Spinal cord (tissue), 10 donors: ENCODE measurements at places on chromosomes 6 and 20.

GRCh38 chr6:78844899-78845298 is 22.5 kb upstream of the IRAK1BP1 start:
- no peak overlapping the region for H3K4me3 ChIP-seq
- no peak overlapping the region for H3K27ac ChIP-seq
- no peaks in the 10 kb centered on the region for H3K27me3 ChIP-seq
- DNase-seq, result no peak

DNA sequence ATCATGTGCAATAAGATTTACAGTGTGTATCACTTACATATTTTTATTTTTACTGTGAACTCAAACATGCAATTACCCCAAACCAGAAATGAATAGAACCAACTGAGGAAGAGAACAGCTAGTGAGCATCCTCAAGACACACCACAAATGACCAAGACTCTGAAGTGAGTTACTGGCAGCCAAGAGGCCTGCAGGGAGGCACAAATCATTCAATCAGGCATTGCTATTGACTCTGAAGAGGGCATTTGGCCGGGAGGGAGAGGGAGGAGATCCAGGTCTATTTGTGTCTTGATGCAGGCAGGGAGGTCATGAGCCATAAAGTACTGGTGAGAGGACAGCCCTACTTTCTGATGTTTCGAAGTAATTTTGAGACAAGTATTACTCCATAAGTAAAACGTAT is 257.7 kb downstream of the BCKDHB start:
- H3K27ac ChIP-seq, result no peak overlapping the region
- H3K4me3 ChIP-seq, result no peak overlapping the region
- no peaks in the 10 kb centered on the region for H3K36me3 ChIP-seq
- no peaks in the 10 kb centered on the region for H3K4me1 ChIP-seq
- DNase-seq, result no peak
- H3K27me3 ChIP-seq, result no peaks in the 10 kb centered on the region

GRCh38 chr20:56730003-56730402 is 100.9 kb downstream of the TFAP2C start:
- no peaks in the 10 kb centered on the region for H3K27me3 ChIP-seq
- no peak overlapping the region for H3K27ac ChIP-seq
- H3K4me1 ChIP-seq, result no peaks in the 10 kb centered on the region
- DNase-seq, result no peak
- no peaks in the 10 kb centered on the region for H3K36me3 ChIP-seq

DNA sequence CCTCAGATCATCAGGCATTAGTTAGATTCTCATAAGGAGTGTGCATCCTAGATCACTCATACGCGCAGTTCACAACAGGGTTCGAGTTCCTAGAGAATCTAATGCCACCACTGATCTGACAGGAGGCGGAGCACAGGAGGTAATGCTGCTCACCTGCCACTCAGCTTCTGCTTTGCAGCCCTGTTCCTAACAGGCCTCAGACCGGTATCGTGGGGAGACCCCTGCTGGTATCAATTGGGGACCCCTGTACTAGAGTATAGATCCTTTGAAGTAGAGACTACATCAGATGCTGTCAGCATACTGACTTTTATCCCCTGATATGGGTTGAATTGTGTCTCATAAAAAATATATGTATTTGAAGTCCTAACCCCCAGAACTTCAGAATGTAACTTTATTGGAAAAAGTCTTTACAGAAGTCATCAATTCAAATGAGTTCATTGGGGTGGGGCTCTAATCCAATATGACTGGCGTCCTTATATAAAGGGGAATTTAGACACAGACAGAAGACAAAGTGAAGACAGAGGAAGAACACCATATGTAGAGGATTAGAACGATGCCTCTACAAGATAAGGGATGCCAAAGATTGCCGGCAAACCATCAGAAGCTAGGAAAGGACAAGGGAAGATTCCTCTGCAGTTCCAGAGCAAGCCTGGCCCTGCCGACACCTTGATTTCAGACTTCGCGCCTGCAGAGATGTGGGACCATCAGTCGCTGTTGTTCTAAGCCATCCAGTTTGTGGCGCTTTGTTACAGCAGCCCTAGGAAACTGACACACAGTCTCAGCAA is 104.4 kb upstream of the BTBD3 start:
- no peaks in the 10 kb centered on the region for H3K36me3 ChIP-seq
- no peak overlapping the region for H3K27ac ChIP-seq
- H3K27me3 ChIP-seq, result no peaks in the 10 kb centered on the region
- no peaks in the 10 kb centered on the region for H3K4me1 ChIP-seq

DNA sequence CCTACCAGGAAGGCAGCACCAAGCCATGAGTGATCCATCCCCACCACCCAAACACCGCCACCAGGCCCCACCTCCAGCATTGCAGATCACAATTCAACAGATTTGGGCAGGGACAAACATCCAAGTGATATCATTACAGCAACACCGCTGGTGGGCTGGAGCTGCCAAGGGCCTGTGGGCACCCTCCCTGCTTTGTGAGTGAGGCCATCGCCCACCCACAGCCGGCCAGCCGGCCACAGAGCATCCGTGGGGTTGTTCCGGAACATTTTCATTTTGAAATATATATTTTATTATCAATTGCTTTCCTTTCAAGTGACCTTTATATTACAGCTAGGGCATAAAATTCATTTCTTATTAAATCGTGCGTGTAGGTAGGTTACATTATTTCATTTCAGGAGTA is 286.0 kb upstream of the CDH4 start:
- H3K27me3 ChIP-seq, result no peaks in the 10 kb centered on the region
- H3K4me1 ChIP-seq, result peaks cover 3% of the 10 kb centered on the region
- H3K27ac ChIP-seq, result no peak overlapping the region
- no peak overlapping the region for H3K4me3 ChIP-seq
- no peak for DNase-seq

GRCh38 chr20:37804584-37805566 is 98.1 kb upstream of the VSTM2L start:
- peak overlapping the region; percentile 33 for H3K27ac ChIP-seq
- H3K27me3 ChIP-seq, result no peaks in the 10 kb centered on the region
- no peak for DNase-seq
- peaks cover 16% of the 10 kb centered on the region for H3K4me1 ChIP-seq
- no peak overlapping the region for H3K4me3 ChIP-seq

GRCh38 chr6:11404838-11405237 is 132.7 kb upstream of the TMEM170B start:
- H3K27me3 ChIP-seq, result no peaks in the 10 kb centered on the region
- H3K4me1 ChIP-seq, result no peaks in the 10 kb centered on the region
